ENCODE measurements at places on chromosomes 3 and 15. TPM values are rescaled to one million over a fixed set of nuclear protein-coding genes. Genes with fewer than 3 reads are reported as not detected.

- no peak overlapping the region for H3K27ac ChIP-seq
- no peak overlapping the region for H3K4me3 ChIP-seq
- peaks cover 19% of the 10 kb centered on the region for H3K4me1 ChIP-seq
- no peaks in the 10 kb centered on the region for H3K36me3 ChIP-seq
- no peak for DNase-seq
- H3K27me3 ChIP-seq: peaks cover 32% of the 10 kb centered on the region
Measured at GRCh38 chr15:59329570-59330350, 42.9 kb downstream of the MYO1E start.

DNA sequence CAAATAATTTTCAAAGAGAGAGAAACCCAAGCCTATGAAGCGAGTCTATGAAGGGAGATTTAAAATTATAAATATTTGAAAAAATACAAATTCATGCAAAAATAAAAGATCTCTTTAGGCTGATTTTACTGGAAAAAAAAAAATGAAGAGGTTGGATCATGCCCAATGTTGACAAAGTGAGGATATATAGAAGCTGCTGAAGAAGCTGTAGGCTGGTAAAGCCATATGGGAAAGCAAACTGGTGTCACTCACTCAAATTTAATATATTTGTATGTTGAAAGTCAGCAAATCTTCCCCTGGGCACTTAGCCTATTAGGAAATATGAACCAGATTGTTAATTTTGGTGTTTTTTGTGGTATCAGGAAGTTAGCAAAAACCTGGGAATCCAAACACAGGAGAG, 61.8 kb upstream of the BCHE start:
- no peak for DNase-seq
- H3K36me3 ChIP-seq: no peaks in the 10 kb centered on the region
- no peaks in the 10 kb centered on the region for H3K27me3 ChIP-seq
- no peaks in the 10 kb centered on the region for H3K4me1 ChIP-seq

MOBP gene
- not detected for total RNA-seq

DNA sequence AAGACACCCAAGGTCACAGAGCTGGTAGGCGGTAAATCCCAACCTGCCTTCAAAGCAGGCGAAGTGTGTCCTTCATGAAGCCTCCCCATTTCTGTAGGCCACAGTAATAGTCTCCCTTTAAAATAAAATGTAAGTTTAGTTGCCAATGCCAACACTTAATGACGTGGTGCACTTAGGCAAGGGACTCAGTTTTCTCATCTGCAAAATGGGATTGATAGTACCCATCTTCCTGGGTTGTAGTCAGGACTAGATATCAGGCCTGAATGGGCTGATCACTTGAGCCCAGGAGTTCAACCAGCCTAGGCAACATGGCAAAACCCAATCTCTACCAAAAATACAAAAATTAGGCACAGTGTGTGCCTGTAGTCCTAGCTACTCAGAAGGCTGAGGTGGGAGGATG, 114.6 kb downstream of the SHQ1 start:
- H3K27ac ChIP-seq: no peak overlapping the region
- peaks cover 8% of the 10 kb centered on the region for H3K4me1 ChIP-seq

GRCh38 chr3:67883766-67884165, 229.4 kb upstream of the SUCLG2 start:
- peaks cover 3% of the 10 kb centered on the region for H3K27me3 ChIP-seq
- H3K4me1 ChIP-seq: no peaks in the 10 kb centered on the region
- H3K36me3 ChIP-seq: no peaks in the 10 kb centered on the region
- no peak overlapping the region for H3K4me3 ChIP-seq
- H3K27ac ChIP-seq: no peak overlapping the region
- DNase-seq: no peak

- H3K36me3 ChIP-seq: peaks cover 65% of the 10 kb centered on the region
- no peaks in the 10 kb centered on the region for H3K27me3 ChIP-seq
- DNase-seq: peak; percentile 72
- peak overlapping the region; percentile 99 for H3K4me3 ChIP-seq
- H3K27ac ChIP-seq: peak overlapping the region; percentile 92
- H3K4me1 ChIP-seq: peaks cover 59% of the 10 kb centered on the region
Measured at GRCh38 chr15:72227192-72227586, 3.8 kb downstream of the PKM start.

- no peak for DNase-seq
- no peak overlapping the region for H3K27ac ChIP-seq
- H3K27me3 ChIP-seq: peaks cover 18% of the 10 kb centered on the region
- no peaks in the 10 kb centered on the region for H3K36me3 ChIP-seq
- no peak overlapping the region for H3K4me3 ChIP-seq
Measured at GRCh38 chr3:23728601-23729117, 77.1 kb upstream of the UBE2E1 start.
